ENCODE measurements at places on chromosomes 12 and 14.

DNA sequence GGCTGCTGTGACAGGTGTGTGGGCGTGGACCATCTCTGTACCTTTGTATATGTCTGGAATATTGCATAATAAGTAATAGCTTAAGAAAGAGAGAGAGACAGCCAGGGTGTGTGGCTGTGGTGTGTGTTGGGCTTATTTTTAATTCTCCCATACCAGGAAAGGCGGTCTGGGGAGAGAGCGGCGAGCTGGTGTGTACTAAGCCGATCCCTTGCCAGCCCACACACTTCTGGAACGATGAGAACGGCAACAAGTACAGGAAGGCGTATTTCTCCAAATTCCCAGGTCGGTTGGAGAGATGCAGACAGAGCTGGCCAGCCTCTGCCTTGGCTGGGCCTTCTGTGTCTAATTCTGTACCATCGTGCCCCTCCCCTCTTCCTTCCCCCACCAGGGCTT, 63.9 kb downstream of the AACS start:
- no peak for DNase-seq

DNA sequence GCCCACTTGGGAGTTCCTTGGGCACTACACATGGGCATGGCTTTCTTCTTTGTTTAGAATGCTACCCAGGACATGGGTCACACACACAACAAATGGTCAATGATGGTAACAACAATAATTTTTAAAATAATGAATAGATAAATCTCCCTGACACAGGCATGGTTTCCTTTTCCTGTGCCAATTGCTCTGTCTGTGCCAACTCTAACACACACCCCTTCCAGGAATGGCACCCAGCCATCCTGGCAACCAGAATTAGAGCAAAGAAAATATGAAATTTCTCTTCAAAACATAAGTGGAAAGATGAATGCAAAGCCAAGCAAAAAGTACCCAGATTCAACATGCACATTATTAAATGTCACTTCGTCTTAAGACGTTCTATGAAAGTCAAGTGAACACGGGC, 104.9 kb upstream of the SOX5 start:
- no peak for DNase-seq

DNA sequence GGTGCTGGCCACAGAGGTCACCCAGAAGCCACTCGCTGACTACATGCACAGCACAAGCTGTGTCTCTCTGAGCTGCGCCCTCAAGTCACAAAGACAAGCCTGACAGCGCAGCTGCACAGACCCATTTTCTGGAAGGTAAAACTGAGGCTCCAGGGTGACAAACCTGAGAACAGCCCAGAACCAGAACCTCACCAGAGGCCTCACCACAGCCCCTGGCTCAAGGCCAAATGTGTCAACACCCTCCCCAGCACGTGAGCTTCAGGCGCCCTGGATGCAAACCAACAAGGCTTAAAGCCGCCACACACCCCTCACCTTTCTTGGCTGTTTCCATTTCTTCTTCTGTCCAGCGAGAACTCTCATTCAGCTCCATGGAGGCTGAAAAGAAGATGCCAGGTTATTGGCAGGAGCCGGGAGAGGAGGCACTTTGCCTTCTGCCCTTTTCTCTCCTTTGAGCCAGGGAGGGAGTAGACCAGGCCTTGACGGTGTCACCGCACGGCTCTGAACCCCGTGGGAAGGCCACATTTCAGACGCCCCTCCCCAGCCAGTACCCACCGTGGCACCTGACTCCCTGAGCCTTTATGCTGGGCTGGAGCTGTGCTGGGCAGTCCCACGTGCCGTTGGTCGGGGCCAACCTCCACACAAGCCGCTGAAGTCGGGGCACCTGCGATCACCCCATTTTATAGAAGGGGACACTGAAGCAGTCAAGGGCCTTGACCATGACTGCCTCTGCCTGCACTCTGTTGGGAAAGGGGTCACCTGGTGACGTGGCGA, 103.1 kb downstream of the RFLNA start:
- no peak for DNase-seq

DNA sequence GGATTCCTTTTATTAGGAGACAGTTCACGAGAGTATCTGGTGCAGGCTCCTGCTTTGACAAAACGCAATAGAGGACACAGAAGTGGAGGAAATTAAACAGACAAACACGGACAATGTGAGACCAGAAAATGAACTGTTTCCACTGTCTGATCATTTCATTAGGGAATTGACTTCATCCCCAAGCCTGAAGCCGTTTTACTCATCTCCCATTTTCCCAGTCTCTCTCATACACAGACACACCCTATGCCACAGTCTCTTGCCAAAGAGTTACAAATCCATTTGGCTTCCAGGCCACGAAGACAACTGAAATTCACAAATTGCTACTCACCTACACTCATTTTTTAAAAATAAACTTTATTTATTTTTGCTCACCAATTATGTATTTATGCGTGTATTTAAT, 1087.8 kb upstream of the TMEM132C start:
- no peak for DNase-seq

- no peak for DNase-seq
Observed at GRCh38 chr14:33240466-33240865, 301.8 kb downstream of the NPAS3 start.

DNA sequence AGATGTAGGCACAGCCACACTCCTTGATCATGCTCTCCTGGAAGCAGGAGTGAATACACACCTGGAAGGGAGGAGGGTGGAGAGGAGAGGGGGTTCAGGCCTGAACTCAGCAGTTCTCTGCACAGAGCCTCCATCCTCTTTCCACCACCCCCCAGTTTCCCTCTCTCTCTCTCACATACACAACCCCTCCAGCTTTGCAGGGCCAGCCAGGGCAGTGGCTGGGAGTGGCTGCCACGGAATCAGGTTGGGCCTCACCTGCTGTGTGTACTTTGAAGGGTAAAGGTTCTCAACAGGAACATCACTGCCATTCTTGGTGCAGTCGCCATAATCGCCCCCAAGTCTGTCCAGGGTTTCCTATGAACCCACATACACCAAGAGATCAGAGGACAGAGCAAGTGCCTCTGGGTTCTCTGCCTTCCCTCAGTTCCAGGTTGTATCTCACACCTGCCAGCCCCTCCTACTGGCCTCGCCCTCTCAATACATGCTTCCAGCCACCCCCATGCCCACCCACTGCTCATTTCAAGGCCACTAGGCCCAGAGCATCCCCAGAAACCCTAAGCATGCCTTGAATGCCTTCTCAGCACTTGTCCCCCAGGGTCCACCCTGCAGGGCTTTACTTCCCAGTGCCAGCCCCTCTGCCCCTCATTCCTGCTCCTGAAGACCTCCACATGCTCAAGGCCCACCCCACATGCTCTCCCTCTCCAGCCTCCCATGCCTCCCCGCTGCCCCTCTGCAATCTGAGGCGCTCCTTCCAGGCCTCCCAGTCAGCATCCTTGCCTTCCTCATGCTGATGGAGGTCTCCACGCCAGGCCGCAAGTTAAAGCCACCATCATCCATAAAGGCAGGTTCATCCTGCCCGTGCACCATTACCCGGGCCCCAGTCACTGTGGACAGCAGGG, 12.9 kb upstream of the TNFRSF1A start:
- no peak for DNase-seq

GRCh38 chr12:87779858-87780498, 249.2 kb downstream of the C12orf50 start:
- DNase-seq: no peak

Measured in PC-9 (cell line).